ENCODE measurements at places on chromosomes 2 and 18.

DNA sequence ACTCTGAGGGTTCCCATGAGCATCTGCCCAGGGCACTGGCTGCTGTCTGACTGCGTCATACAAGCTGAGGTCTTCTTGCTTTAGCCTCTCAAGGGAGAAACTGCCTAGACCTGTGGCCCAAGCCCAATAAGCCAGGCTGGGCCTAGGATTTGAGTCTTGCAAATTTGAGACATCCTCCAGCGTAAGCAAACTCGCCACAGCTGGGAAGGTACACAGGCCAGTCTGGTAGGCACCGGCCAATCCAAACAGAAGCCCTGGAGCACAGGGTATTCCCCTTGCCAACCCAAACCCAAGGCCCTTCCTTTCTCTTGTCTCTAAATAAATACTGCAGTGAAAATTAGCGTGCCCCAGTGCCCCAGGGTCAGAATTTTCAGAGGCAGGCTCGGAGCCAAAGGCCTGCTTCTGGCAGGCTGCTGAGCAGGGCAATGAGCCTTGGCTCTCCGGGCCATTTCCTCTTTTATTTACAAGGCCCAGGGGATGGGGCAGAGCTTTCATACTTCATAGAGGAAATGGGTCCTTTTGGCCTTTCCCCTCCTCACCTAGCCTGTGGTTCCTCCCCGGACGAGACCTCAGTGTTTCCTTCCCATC, 33.3 kb downstream of the POLR1A start:
- no peak for DNase-seq

- no peak for DNase-seq
Observed at GRCh38 chr2:109256921-109257320, 127.9 kb downstream of the SH3RF3 start.

GRCh38 chr2:28736034-28736433, 15.6 kb upstream of the PPP1CB start:
- no peak for DNase-seq

GRCh38 chr2:100857341-100857740, 37.4 kb downstream of the NPAS2 start:
- DNase-seq, result no peak

All from endothelial cell (in vitro differentiated cells).